Left ventricle myocardium superior (tissue), 1 donor: ENCODE measurements at places on chromosomes 5 and 9.

DNA sequence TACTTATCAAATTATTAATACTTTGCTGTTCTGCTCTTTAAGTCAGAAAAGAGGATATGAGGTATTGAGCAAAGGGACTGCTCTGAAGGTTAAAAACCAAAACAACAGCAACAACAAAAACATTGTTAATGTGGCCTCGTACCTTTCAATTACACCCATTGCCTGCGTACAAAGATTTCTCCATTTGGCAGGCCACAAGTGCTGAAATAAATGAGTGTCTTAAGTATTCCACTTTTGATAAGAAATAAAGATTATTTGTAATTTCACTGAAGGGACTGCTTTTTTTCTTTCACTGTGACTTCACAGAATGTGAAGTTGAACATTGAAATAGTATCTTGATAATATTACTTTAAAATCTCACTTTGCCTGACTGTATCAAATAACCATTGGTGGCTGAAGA is 163.2 kb upstream of the MRPS30 start:
- DNase-seq, result no peak

DNA sequence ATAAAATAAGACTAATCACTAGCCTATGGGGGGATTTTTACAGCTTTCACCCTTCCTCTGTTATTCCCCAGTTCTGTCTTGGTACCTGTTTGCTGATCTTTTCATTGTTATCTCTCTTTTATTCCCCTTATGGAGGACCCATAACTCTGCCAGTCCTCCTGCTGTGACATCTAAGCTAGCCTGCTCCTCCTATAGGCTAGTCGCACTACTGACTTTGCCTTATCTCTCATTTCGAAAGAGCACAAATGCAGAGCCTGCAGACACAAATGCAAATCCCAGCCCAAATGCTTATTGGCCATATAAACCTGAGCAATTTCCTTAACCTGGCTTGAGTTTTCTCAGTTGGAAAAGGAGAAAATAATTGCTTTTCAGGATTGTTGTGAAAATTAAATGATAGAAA is 59.1 kb upstream of the CAMK4 start:
- DNase-seq, result no peak

GRCh38 chr5:14420101-14420811 is 161.3 kb upstream of the OTULINL start:
- no peak for DNase-seq

DNA sequence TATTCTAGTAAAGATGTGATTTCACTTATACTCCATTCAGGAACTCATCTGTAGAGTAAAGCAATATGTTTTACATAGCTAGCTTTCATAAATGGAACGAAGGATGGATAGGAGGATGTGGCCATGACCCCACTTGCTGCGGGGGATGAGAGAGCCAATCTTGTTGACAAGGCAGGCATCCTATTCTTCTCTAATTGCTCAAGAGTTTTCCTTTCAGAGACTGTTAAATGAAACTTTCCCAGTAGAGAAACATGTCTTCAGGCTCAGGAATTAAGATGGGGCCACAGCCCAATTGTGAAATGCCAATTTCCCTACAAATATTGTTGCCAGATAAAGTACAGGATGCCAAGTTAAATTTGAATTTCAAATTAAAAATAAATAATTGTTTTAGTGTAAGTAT is 196.2 kb upstream of the TUT7 start:
- no peak for DNase-seq

DNA sequence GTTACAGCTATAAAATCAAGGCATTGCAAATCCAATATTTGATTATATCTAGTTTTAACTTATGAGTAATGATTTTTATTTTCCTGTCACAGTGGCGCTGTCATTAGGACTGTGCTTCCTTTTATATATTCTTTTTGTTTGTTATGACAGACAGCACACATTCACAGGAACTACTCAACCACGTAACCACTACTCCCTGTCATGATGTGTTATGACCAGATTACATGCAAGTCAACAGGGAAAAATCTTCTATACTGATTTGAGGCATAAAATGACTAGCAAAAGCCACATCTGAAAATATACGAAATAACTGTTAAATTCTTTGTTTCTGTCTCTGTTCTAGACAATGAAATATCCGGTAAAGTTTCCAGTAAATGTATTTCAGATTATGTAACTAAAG is 25.4 kb downstream of the SREK1 start:
- no peak for DNase-seq

DNA sequence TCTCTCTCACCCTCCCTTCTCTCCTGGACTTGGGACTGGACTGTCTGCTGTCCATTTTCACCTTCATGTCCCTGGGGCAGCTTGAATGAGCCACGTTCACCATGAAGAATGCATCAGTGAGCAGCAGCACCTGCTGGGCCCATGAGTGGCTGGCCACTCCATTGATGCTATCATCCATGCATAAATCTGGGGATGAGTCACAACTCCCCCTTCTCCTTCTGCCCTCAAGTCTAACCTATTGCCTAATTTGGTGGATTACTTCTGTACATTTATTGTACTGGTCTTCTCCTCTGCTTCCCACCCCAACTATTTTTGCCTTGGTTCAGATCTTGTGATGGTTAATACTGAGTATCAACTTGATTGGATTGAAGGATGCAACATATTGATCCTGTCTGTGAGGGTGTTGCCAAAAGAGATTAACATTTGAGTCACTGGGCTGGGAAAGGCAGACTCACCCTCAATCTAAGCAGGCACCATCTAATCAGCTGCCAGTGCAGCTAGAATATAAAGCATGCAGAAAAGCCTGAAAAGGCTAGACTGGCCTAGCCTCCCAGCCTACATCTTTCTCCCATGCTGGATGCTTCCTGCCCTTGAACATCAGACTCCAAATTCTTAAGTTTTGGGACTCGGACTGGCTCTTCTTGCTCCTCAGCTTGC is 46.7 kb downstream of the GDNF start:
- DNase-seq, result no peak
